ENCODE measurements at places on chromosomes 16 and 17.

DNA sequence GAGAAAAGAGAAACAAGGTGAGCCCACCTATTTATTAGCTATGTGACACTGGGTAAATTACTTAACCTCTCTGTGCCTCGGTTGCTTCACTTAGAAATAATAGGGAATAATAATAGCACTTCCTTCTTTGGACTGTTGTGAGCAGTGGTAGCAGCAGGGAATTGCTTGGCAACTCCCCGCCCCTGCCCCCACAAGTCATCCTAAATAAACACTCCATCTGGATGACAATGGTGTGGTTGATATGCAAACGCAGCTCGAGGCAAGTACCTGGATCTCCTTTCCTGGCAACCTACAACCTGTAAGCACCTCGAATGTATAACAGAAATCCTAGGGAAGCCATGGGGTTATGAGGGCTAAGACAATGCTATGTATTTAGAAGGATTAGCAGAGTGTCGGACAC is 9.1 kb downstream of the TEKT3 start:
- no peak for DNase-seq

GRCh38 chr17:28500712-28501379 is 5.3 kb upstream of the FOXN1 start:
- no peak for DNase-seq

GRCh38 chr17:48597528-48597777 is 3.9 kb upstream of the HOXB5 start:
- DNase-seq, result no peak

GRCh38 chr17:1244606-1245012 is 25.6 kb upstream of the BHLHA9 start:
- no peak for DNase-seq

- no peak for DNase-seq
These were observed 1.8 kb upstream of the FBRS start for GRCh38 chr16:30656388-30656787.

DNA sequence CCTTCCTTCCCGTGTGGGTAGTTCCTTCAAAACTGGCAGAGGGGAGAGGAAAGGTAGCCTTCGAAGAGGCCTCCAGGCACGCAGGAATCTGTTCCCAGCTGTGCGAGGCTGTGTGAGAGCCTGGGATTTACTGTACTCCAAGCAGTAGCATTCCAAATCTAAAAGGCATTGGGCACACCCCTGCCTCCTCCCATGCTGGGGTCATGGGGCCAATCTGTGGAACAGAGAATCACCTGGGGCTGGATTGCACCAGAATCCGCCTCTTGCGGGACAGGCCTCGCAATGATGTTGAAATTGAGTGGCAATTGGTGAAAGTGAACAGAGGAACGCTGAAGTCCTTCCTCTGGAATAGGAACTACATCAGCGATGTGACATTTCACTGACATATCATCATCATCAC is 72.5 kb upstream of the IRX3 start:
- no peak for DNase-seq

- no peak for DNase-seq
These were observed 34.1 kb downstream of the CDK5R1 start for GRCh38 chr17:32520737-32521404.

GRCh38 chr16:75443298-75443697 is 10.0 kb upstream of the CFDP1 start:
- DNase-seq, result no peak

GRCh38 chr17:55895112-55895759 is 144.4 kb downstream of the PCTP start:
- no peak for DNase-seq

DNA sequence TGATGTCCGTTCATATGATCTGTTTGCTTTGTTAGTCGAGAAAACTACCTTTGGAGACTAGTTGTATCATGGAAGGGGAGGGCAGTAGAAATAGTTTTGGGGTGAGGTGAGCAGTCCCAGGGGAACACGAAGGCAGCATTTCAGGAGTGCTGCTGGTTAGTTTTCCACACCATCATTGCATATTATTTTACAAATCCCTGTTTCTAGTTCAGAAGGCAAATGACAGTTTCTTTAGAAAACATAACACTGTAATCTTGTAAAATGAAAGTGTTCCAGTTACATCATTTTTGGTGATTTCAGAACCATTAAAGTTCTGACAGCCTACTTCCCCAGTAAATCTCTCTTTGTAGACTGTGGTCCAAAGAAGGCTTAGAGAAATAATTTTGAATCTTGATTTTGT is 25.4 kb downstream of the BANP start:
- DNase-seq, result no peak

GRCh38 chr16:2029350-2029749 is 2.6 kb downstream of the NHERF2 start:
- no peak for DNase-seq

DNA sequence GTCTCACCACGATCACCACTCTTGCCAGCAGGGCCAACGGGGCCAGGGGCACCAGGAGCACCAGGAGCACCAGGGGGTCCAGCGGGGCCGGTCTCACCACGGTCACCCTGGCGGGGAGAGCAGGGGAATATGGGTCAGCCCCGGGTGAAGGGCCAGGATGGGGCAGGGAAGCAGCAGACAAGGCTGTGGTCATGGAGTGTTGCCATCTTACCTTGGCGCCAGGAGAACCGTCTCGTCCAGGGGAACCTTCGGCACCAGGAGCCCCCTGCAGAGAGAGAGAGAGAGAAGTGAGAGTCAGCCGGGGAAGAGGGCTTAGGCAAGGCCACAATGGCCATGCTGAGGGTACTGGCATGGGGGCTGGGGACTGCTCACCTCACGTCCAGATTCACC is 12.9 kb downstream of the COL1A1 start:
- no peak for DNase-seq

DNA sequence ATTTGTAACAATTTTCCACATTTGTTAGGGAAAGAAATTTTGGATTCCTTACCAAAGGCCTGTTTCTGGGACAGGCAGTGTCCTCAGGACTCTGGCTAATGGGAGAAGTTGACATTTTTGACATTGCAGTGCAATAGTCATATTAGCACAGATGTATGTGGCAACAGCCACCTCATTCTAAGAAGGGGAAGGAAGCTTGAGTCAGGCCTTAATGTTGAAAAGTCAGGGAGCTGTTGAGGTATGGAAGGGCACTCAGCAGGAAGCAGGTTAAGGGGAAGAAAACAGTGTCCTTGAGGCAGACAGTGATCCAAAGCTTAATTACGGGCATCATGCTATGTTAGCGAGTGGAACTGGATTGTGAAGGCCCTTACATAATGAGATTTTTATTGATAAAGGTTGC is 20.9 kb downstream of the AKTIP start:
- no peak for DNase-seq

DNA sequence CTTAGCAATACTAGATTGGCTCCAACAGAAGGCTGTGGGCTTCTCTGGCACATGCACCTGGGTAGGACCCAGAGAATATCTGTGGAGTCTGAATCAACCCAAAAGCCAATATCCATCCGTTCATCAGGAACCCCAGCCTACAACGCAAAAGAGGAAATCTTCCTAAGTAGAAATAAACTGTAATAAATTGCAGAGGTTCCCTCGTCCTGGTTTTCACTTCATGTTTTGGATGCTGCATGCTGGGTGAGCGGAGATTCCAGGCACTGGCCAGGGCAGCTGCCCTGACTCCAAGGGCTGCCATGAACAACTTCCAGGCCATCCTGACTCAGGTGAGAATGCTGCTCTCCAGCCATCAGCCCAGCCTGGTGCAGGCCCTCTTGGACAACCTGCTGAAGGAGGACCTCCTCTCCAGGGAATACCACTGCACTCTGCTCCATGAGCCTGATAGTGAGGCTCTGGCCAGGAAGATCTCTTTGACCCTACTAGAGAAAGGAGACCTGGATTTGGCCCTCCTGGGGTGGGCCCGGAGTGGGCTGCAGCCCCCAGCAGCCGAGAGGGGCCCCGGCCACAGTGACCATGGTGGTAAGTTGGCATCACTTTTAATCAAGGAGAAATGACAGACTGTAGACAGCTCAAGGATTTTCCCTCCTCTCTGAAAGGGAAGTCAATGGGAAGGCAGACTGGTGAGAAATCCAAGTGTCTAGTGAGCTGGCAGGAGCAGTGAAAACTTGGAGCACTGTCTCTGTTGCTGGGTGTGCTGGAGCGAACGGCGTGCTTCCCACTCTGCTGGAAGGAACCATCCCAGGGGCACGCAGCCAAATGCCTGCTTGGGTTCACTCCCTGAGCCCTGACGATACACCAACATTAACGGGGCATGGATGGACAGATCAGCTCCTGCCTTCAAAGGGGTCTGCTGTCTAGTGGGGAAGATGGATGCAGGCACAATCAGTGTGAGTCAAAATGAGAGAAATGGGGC is 10.7 kb upstream of the CIITA start:
- DNase-seq, result no peak

GRCh38 chr17:76901542-76902197 is 33.5 kb downstream of the MGAT5B start:
- DNase-seq, result no peak

- no peak for DNase-seq
These were observed 4.1 kb upstream of the SLFN5 start for GRCh38 chr17:35238821-35239220.

DNA sequence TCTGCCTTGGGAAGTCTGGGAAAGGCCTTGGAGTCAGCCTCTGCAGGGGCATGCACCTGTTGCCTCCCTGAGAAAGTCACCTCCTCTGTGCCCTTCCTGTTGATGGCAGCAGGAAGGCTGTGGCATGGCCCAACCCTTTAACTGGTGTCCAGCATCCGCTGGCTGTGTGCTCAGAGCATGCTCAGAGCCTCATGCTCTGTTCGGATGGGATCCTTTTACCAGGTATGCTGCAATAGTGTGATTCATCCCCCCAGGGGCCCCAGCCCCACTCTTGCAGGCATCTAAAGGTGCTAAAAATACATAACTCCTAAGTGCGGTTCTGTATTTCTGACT is 24.9 kb downstream of the KLHL36 start:
- no peak for DNase-seq

GRCh38 chr17:67520252-67520906 is 143.3 kb downstream of the PITPNC1 start:
- DNase-seq, result no peak

GRCh38 chr17:67569015-67569451 is 148.7 kb upstream of the NOL11 start:
- DNase-seq, result no peak

DNA sequence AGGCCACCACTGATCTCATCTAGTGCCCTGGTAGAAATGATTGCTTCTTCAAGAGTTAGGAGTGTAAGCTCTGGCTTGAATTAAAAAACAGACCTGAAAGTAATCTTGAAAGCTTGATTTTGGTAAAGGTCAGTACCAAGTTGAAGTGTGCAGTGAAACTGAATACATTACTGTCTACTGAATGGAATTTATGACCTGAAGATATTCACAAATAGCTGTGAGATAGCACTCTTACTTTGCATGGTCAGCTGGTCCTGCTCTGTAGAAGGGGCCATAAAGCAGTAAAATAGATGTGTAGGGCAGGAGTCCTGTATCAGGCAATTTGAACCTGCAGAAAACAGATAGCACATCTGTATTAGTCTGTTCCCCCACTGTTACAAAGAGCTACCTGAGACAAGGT is 78.6 kb downstream of the MYH13 start:
- no peak for DNase-seq

GRCh38 chr17:35086931-35087573 is 23.5 kb upstream of the RFFL start:
- DNase-seq, result no peak

GRCh38 chr17:65156185-65156834 is 19.1 kb downstream of the RGS9 start:
- no peak for DNase-seq

- DNase-seq, result peak; percentile 31
These were observed 60.3 kb downstream of the RMI2 start for GRCh38 chr16:11405331-11406176.

DNA sequence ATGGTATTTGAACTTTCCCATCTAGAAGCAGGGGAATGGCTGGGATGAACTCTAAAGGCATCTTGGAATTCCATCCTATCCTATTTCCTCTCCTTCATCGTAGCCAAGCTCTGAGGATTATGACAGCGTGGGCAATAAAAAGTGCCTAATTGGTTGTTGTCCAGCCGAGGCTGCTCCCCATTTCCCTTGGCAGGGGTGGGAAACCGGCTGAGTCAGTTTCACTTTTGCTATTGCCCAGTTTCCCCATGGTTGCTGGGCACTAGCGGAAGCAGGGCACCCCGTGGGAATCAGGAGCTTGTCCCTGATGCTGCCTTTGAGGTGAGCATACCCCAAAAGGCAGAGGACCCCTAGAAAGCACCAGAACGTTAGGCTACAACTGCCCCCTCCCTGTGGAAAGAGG is 13.8 kb upstream of the SP2 start:
- no peak for DNase-seq

DNA sequence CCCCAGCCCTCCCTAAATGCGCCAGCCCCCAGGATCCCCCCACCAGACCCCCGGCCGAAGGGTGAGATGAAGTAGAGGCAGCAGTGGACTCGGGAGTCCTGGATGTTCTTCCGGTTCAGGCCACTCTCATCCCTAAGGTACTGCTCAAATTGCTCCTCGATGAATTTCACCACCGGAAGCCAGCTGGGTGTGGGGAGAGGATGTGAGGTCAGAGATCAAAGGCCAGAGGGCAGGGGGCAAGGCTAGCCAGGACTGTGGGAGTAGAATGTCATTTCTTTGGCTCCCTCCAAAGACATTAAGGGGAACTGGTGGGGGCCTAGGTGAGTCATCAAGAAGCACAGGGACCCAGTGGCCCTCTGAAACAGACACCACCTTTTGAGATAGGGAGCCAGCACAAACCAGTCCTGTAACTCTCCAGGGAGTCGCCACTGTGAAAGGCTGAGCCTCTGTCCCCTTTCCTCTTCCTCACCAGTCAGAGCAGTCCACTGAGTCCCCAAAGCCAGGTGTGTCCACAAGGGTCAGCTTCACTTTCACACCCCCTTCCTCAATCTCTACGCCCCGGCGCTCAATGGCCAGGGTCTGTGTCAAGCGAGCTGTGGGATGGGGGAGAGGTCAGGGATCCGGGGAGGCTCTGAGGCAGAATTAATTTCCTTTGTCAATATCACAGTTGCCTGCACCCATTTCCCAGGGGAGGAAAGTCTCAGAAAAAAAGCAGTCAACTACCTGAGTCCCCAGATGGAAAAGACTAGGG is 895 bp downstream of the SEPTIN1 start:
- DNase-seq, result no peak

DNA sequence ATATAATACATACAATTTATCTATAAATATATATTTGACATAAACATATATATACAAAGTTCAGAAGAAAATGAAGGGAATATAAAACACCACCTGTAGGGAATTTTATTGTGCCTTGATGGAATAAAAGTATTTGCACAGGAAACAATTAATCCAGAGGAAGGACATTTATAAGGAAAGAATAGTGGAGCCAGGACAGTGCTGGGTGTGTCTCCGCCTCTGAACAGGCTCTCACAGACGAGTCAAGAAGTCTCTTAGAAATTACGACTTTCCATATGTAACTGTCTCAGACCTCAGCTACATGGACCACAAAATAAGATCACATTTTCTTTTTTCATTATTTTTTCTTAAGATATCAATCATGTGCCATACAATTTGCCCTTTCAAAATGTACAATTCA is 93.9 kb downstream of the TMEM114 start:
- DNase-seq, result no peak

Measured in stimulated activated CD8-positive, alpha-beta memory T cell treated with anti-CD3 and anti-CD28 coated beads, Interleukin-7, amount 100 ng/mL, for 24 hours (primary cell).